ENCODE measurements at places on chromosomes 16 and 17.
A peak's percentile ranks its signal among the peaks of the same experiment; 100 is the strongest.

DNA sequence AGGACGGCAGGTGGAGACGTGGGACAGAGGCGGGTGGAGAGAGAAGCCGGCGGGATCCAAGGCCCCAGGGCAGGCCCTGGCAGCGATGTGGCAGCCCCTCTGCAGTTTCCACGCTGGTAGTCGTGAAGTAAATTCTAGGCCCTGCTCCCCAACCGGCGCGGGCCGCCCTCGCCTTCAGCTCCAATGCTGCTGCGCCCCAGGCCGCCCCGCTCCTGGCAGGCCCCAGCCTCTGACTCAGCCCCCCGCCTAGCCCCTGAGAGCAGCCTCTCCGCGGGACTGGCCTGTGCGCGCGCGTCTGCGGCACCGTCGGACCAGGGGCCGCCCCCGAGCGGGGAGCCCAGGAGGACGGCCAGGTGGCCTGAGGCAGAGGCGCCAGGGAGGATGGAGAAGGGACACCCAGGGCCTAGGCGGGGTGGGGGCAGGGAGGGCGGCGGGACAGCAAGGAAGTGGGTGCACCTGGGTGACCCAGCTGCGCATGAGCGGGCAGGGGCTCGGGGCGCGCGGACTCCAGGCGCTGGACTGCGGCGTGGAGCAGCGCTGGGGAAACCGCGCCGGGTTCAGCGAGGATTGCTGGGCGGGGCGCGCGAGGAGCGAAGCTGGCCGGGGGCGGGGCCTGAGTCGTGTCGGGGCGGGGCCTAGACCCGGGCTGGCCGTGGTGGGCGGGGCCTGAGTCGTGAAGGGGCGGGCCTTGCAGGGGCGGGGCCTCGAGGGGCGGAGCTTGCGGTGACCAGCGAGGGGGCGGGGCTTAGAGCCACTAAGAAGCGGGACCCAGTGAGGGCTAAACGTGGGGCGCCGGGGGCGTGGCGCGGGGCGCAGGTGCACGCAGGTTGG lies 29.6 kb downstream of the ZNF778 start:
- peak; percentile 80 for DNase-seq

GRCh38 chr16:67992661-67993206 lies 6.5 kb downstream of the DPEP2 start:
- no peak for DNase-seq

DNA sequence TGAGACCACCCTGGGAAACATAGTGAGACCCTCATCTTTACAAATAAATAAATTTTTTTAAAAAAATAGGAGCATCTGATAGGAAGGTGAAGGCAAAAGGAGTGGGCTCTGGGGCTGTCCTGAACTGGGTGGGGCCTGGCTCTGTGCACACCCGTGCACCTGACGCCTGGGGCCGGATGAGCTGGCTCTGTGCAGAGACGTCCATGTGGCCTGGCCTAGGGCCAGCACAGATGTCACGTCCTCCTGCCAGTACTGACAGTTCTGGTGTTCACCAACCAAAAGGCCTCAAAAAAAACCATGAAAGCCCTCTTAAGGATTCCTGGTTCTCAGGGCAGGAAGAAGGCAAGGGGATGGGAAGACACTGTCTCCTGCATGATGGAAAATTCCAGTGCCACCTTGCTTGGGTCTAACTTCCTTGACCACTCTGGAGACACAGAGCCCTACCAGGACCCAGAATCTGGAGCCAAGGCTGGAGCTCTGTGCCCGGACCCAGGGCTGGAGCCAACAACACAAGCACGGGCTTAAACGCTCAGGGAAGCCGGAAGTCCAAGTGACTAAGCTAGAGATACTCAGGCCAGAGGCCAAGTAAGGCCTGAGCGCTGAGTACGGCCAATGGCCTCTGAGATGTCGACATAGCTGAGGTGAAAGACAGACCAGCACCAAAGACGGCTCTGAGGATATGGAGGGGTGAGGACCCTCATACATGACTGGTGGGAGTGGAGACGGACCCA lies 32.9 kb downstream of the COPRS start:
- DNase-seq, result peak; percentile 66

GRCh38 chr17:48769009-48769675 lies 40.6 kb upstream of the HOXB13 start:
- no peak for DNase-seq

GRCh38 chr17:34487626-34488025 lies 91.8 kb upstream of the TMEM132E start:
- DNase-seq, result no peak

GRCh38 chr17:81871387-81872230 lies 472 bp upstream of the ARHGDIA start:
- DNase-seq, result peak; percentile 76

- no peak for DNase-seq
Observed at GRCh38 chr17:73271072-73271471, 9.4 kb upstream of the CPSF4L start.

DNA sequence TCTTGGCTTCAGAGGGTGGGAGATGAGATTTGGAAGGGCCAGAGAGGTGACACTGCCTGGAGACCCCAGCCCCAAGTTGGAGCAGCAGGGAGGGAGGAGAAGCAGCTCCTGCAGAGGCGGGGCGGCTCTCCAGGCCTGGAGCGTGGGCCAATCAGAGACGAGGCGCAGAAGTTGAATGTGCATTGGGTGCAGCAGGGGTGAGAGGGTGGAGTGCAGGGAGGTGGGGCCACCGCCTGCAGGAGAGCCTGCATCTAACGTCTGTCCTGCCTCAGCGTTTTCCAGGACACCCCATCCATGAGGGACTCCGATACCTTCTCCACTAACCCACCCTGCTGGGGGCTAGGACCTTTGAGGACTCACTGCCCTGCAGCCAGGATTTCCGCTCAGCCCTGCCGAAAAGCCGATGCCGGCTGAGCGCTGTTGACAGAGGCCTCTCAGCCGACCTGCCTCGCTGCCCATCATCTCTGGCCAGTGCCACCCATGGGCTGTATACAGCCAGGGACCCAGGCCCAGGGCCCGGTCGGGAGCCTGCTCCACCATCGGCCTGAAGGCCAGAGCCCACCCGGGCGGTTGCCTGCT lies 146.2 kb downstream of the ENGASE start:
- DNase-seq, result peak; percentile 5

GRCh38 chr16:74720579-74720978 lies 19.9 kb upstream of the MLKL start:
- no peak for DNase-seq

GRCh38 chr16:74760007-74760767 lies 14.4 kb downstream of the FA2H start:
- DNase-seq, result peak; percentile 77

DNA sequence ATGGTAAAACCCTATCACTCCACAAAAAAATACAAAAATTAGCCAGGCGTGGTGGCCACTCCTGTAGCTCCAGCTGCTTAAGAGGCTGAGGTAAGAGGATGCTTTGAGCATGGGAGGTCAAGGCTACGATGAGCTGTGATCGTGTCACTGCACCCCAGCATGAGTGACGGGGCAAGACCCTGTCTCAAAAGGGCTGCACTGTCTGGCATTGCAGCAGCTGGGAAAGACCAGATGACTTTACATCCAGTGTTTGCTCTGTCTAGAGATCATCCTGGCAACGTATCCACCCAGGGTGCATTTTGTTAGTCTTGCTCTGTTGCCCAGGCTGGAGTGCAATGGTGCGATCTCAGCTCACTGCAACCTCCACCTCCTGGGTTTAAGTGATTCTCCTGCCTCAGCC lies 52.0 kb downstream of the MRM3 start:
- no peak for DNase-seq
